Neural progenitor cell (in vitro differentiated cells): ENCODE measurements at places on chromosomes 2 and 18. TPM values are rescaled to one million over a fixed set of nuclear protein-coding genes. Genes with fewer than 3 reads are reported as not detected.

- no peaks in the 10 kb centered on the region for H3K4me1 ChIP-seq
- no peak overlapping the region for H3K27ac ChIP-seq
- H3K4me3 ChIP-seq = no peak overlapping the region
- no peaks in the 10 kb centered on the region for H3K36me3 ChIP-seq
Observed at GRCh38 chr2:239341146-239341732, 59.6 kb downstream of the HDAC4 start.

DNA sequence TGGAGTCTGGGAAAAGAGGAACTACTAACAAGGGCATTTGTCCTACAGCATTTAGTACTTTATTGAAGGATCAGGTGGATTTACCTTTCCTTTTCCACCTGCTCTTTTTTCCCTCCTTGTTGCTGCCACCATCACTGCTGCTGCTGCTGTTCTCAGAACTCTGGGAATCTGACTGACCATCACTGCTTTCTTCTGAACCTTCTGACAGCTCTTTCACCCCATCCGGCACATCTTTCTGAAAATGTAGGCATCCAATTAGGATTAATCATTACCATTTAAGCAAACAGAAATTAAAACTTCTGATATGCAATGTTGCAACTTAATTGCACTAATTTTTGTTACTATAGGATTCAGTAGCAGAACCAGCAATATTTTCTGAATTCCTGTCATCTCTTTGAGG, 79.0 kb downstream of the ASXL2 start:
- no peak overlapping the region for H3K27ac ChIP-seq
- H3K4me1 ChIP-seq = peaks cover 18% of the 10 kb centered on the region
- peaks cover 8% of the 10 kb centered on the region for H3K36me3 ChIP-seq
- DNase-seq = no peak

DNA sequence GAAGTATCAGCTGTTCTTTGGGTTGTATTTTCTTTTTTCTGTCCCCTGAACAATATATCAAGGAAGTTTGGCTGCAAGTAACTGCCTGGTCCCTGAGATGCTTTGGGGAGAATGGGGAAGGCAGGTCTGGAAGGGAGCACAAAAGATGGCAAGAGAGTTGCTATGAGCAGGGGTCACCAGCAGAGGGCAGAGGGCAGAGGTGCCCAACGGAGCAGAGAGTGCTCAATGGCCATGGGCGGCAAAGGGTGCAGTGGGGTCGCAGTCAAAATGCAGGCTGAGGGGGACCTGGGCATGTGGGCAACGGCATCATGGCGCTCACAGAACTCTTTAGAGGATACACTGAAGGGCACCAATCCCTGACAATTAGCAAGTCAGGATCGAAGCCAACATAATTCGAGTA, 107.7 kb upstream of the ATP8B1 start:
- peaks cover 4% of the 10 kb centered on the region for H3K4me1 ChIP-seq
- no peaks in the 10 kb centered on the region for H3K36me3 ChIP-seq
- DNase-seq = peak; percentile 31

DNA sequence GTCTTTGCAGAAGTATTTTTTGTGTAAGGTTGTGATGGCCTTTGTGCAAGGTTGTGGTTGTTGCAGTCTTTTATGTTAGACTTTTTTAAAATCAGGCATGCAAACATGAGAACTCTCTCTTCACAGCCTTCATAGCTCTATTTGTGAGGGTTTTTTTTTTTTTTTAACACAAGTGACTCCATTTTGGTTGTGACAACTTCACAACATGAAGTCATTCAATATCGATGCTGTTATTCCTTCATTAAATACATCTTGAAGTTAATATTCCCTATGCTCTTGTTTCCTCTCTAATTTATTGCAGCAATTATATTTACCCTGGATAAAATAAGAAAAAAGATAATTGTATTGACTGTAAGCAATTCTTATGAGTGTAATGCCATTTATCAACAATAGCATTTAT, 35.5 kb downstream of the DHRS9 start:
- peaks cover 12% of the 10 kb centered on the region for H3K27me3 ChIP-seq
- no peaks in the 10 kb centered on the region for H3K36me3 ChIP-seq
- no peaks in the 10 kb centered on the region for H3K4me1 ChIP-seq
- no peak overlapping the region for H3K27ac ChIP-seq

DNA sequence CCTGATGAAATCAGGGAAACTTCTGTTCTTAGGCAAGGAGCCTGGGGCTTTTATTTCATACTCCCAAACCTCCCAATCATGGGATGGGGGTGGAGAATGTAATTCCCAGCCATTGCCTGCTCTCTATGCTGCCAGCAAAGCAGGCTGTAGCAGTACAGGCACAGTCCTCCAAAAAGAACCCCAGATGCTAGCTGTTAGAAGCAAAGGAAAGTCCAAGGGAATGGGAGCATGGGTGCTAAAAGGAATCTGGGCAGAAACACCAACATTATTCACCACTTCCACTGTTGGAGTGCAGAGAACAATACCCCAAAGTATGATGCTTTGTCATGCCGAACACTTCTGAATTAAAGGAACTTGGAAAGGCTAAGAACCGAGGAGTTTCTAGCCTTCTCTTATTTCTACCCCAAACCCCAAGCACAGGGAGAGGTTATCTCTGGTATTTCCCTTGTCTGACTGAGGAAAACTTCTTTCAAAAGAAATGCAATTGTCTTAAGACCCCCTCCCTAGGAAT, 24.7 kb downstream of the MDH1 start:
- peak overlapping the region; percentile 92 for H3K27ac ChIP-seq
- peak; percentile 40 for DNase-seq
- H3K27me3 ChIP-seq = no peaks in the 10 kb centered on the region
- no peaks in the 10 kb centered on the region for H3K36me3 ChIP-seq
- peak overlapping the region; percentile 23 for H3K4me3 ChIP-seq

- H3K27ac ChIP-seq = no peak overlapping the region
- H3K4me1 ChIP-seq = peaks cover 20% of the 10 kb centered on the region
- no peaks in the 10 kb centered on the region for H3K27me3 ChIP-seq
- no peak overlapping the region for H3K4me3 ChIP-seq
Observed at GRCh38 chr18:27749194-27749593, 427.7 kb downstream of the CDH2 start.

- no peaks in the 10 kb centered on the region for H3K27me3 ChIP-seq
- no peak for DNase-seq
- no peak overlapping the region for H3K27ac ChIP-seq
- no peaks in the 10 kb centered on the region for H3K36me3 ChIP-seq
Observed at GRCh38 chr2:223846515-223846914, 9.1 kb upstream of the AP1S3 start.

GRCh38 chr2:75311993-75312392, 112.7 kb upstream of the TACR1 start:
- no peak overlapping the region for H3K4me3 ChIP-seq
- no peaks in the 10 kb centered on the region for H3K27me3 ChIP-seq
- H3K4me1 ChIP-seq = no peaks in the 10 kb centered on the region
- H3K36me3 ChIP-seq = no peaks in the 10 kb centered on the region
- no peak overlapping the region for H3K27ac ChIP-seq

- DNase-seq = peak; percentile 56
- no peak overlapping the region for H3K27ac ChIP-seq
- no peaks in the 10 kb centered on the region for H3K4me1 ChIP-seq
- no peaks in the 10 kb centered on the region for H3K36me3 ChIP-seq
- H3K4me3 ChIP-seq = no peak overlapping the region
Observed at GRCh38 chr2:191758518-191759507, 80.9 kb downstream of the NABP1 start.

GRCh38 chr18:23231340-23232021, 96.2 kb downstream of the CABLES1 start:
- H3K27ac ChIP-seq = no peak overlapping the region
- no peaks in the 10 kb centered on the region for H3K27me3 ChIP-seq
- H3K4me1 ChIP-seq = peaks cover 20% of the 10 kb centered on the region
- no peak for DNase-seq
- no peaks in the 10 kb centered on the region for H3K36me3 ChIP-seq

GRCh38 chr2:23546913-23547312, 161.9 kb downstream of the KLHL29 start:
- no peaks in the 10 kb centered on the region for H3K27me3 ChIP-seq
- DNase-seq = no peak
- H3K4me1 ChIP-seq = peaks cover 8% of the 10 kb centered on the region
- H3K27ac ChIP-seq = no peak overlapping the region
- no peak overlapping the region for H3K4me3 ChIP-seq

DNA sequence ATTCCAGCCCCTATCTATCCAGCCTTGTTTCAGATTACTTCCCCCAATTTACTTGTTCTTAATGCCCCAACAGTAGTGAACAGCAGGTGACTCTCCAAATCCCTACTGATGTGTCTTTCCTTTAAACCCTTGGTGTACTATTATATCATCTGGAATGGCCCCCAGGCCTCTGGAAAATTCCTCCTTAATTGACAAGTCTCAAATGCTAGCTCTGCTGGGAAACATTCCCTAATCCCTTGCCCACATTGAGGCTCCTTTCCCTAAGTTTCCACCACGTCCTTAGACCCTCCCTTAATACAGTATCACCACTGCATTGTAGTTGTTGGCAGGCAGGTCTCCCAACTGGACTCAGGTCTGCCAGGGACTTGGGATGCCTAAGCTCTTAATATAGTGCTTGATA, 41.0 kb downstream of the MYO3B start:
- H3K4me3 ChIP-seq = no peak overlapping the region
- no peaks in the 10 kb centered on the region for H3K36me3 ChIP-seq
- peak overlapping the region; percentile 86 for H3K27ac ChIP-seq

GRCh38 chr2:20933714-20934113, 110.2 kb downstream of the APOB start:
- no peak overlapping the region for H3K4me3 ChIP-seq
- H3K36me3 ChIP-seq = no peaks in the 10 kb centered on the region
- no peak overlapping the region for H3K27ac ChIP-seq

DNA sequence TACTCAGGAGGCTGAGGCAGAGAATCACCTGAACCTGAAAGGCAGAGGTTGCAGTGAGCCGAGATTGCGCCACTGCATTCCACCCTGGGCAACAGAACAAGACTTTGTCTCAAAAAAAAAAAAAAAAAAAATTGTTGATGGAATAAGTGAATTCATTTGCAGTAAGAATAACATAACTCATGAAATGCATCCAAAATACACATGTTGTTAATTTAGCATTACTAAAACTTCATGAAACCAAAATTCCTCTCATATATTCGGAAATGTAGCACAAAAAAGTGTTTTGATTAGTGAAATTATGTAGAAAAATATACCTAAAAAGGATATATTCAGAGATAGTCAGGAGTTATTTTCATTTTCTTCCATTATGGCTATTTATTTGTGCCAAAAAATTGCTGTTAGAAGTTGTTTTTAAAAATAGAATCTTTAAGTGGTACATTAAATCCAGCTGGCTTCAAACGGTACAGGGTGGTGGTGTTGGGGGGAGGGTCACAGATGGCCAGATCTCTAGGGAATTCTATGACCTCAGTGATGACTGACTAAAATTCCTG, 78.2 kb upstream of the UGP2 start:
- no peak overlapping the region for H3K4me3 ChIP-seq
- DNase-seq = no peak
- no peak overlapping the region for H3K27ac ChIP-seq
- no peaks in the 10 kb centered on the region for H3K27me3 ChIP-seq
- H3K4me1 ChIP-seq = peaks cover 18% of the 10 kb centered on the region

DNA sequence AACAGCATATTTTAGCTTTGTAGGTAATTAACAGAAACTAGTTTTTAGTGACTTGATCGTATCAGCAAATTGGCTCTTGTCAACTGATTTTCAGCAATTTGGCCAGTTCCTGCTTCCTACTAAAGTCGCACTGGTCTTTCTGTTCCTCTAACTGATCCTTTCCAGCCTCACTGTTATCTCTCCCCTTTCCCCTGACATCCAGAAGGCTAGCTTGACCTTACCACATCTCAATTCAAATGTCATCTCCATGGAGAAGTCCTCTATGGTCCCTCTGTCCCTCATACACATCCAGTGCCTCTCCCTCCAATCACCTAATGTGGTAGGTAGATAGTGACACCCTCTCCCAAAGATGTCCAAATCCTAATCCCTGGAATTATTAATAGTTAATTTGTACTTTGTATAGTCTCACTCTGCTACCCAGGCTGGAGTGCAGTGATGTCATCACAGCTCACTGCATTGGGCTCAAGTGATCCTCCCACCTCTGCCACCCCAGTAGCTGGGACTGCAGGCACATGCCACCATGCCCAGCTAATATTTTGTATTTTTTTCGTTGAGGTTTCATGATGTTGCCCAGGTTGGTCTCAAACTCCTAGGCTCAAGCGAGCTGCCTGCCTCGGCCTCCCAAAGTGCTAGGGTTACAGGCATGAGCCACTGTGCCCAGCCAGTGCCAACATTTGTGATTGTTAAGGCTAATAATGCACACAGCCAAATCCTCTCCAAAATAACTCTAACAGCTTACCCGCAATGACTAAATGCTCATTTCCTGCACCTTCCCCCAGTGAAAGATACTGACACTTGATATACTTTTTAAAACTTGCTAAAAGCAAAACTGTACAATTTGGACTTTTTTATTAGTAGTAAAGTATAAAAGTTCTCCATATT, 16.9 kb downstream of the PSTPIP2 start:
- H3K36me3 ChIP-seq = no peaks in the 10 kb centered on the region
- H3K27me3 ChIP-seq = no peaks in the 10 kb centered on the region
- no peak for DNase-seq
- no peak overlapping the region for H3K27ac ChIP-seq
- no peak overlapping the region for H3K4me3 ChIP-seq
- H3K4me1 ChIP-seq = no peaks in the 10 kb centered on the region

The DSG3 gene
- not detected in 2 replicates for total RNA-seq

The DNAH6 gene
- total RNA-seq = 1.2 and 2.6 TPM in 2 replicates

The ALK gene
- total RNA-seq = 0.06 TPM in 1 of 2 replicates, not detected in the other

The RAB27B gene
- total RNA-seq = 0.43 and 5.0 TPM in 2 replicates

The DLX1 gene
- not detected in 2 replicates for total RNA-seq

The C2orf74 gene
- total RNA-seq = 17.9 and 20.9 TPM in 2 replicates

The PROKR1 gene
- 1.8 and 2.1 TPM in 2 replicates for total RNA-seq
